OCI-LY7 (cell line): ENCODE measurements at places on chromosomes 13 and 19. TPM values are rescaled to one million over a fixed set of nuclear protein-coding genes. Genes with fewer than 3 reads are reported as not detected.
A peak's percentile ranks its signal among the peaks of the same experiment; 100 is the strongest.

MUC16 gene
- total RNA-seq, result not detected in 2 replicates

UCHL3 gene
- total RNA-seq, result 45.0 and 49.5 TPM in 2 replicates

- DNase-seq, result no peak
Observed at GRCh38 chr13:47903836-47904235, 97.2 kb downstream of the SUCLA2 start.

DNA sequence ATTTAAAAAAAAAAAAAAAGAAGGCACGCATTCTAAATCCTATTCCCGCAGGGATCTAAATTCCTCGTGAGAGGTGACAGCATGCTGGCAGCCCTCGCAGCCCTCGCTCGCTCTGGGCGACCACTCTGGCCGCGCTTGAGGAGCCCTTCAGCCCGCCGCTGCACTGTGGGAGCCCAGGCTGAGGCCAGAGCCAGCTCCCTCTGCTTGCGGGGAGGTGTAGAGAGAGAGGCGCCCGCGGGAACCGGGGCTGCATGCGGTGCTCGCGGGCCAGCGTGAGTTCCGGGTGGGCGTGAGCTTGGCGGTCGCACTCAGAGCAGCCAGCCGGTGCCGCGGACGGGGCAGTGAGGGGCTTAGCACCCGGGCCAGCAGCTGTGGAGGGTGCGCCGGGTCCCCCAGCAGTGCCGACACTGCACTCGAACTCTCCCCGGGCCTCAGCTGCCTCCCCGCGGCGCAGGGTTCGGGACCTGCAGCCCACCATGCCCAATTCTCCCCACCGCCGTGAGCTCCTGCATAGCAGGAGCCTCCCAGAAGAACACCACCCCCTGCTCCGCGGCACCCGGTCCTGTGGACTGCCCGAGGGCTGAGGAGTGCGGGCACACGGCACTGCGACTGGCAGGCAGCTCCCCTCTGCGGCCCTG is 553.9 kb downstream of the LMO7 start:
- no peak for DNase-seq

DNA sequence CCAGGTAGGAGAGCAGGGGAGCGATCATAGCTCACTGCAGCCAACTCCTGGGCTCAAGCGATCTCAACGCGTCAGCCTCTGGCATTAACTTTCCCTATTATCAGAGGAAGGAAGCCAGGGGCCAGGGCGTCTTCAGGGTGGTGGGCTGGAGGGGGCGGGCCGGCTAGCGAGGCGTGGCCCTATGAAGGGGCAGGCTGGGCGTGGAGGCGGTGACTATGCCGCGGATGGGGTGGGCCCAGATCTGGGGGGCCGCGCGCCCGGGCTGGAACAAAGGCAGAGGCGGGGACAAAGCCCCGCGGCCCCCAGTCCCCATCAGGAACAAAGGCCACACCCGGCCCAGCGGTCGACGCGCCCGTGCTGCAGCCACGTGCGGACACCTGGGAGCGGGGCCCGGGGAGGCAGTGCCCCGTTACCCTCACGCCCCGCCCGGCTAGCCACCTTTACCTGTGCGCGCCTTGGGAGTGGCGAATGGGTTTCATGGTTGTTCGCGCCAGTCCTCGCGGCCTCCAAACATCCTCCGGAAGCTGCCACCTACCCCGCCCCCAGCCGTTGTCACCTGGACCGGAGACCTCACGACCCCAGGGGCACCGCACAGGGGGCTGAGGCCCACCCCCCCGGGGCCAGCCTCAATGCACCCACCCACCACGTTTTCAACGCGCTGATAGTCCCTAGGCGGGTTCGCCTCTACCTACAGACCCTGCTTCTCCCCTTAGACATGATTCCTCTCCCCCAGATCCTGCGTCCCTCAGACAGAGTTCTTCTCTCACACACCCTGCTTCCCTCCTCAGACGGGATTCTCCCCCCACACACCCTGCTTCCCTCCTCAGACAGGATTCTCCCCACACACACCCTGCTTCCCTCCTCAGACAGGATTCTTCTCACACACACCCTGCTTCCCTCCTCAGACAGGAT is 5.4 kb upstream of the TRIM28 start:
- no peak for DNase-seq

- no peak for DNase-seq
Observed at GRCh38 chr13:93535251-93535650, 308.6 kb downstream of the GPC6 start.

DNA sequence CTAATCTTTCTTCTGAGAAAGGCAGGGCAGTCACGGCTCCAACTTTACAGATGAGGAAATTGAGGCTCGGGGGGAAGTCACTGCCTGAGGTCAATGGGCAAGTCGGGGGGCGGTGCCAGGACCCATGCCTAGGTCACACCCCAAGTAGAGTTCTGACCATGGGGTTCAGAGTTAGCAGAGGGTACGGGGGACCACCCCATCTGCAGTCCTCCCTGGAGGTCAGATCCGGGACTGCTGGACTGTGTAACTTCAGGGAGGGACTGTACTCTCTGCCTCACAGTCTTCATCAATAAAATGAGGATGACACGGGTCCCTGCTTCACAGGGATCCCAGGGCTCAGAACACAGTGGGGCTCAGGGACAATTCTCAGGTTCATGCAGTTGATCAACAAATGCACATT is 7.7 kb downstream of the SLC5A5 start:
- DNase-seq, result no peak

ZNF836 gene
- total RNA-seq, result 14.8 and 20.7 TPM in 2 replicates

- no peak for DNase-seq
Observed at GRCh38 chr13:110499621-110500281, 61.8 kb downstream of the RAB20 start.

- no peak for DNase-seq
Observed at GRCh38 chr19:38718747-38719543, 25.3 kb downstream of the CAPN12 start.

DNA sequence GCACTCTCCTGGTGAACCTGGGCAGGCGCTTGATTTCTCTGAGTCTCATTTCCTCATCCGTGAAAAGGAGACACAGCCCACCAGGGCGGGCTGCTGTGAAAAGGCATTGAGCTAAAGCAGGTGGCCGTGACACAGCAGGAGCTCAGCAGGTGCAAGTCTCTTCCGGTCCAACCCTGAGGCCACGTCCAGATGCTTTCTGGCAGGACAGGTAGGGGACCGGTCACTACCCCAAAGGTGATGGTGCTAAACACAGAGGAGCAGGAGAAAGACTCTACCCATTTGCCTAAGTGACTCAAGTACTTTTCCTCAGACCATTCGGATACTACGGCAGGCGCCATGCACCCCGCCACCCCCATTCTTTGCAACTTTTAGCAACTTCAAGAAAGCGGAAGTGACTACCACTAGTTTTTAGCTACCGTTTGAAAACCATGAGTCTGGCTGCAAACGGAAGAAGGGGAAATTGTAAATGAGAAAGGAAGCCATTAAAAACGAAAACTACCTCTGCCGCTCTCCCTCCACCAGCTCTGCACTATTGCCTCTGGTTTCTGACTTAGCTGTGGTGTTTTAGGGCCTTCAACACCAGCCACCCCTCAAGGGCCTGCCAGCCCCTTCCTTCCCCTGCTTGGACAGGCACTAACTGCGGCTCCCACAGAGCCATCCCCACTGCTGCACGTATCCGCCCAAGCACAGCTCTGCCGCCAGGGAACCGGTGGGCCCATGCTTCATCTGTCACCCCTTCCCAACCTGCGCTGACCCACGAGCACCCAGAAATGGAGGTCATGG is 4.8 kb downstream of the PPP6R1 start:
- DNase-seq, result peak; percentile 97
